ENCODE measurements at places on chromosomes 3 and 15.

- no peak for DNase-seq
These were observed 81.5 kb downstream of the MB21D2 start for GRCh38 chr3:192835818-192836815.

- no peak for DNase-seq
These were observed 31.5 kb downstream of the KLHL18 start for GRCh38 chr3:47314056-47314764.

- no peak for DNase-seq
These were observed 69.7 kb upstream of the LINGO1 start for GRCh38 chr15:77702211-77702957.

- DNase-seq: no peak
These were observed 481.7 kb upstream of the TGFBR2 start for GRCh38 chr3:30124435-30125370.

DNA sequence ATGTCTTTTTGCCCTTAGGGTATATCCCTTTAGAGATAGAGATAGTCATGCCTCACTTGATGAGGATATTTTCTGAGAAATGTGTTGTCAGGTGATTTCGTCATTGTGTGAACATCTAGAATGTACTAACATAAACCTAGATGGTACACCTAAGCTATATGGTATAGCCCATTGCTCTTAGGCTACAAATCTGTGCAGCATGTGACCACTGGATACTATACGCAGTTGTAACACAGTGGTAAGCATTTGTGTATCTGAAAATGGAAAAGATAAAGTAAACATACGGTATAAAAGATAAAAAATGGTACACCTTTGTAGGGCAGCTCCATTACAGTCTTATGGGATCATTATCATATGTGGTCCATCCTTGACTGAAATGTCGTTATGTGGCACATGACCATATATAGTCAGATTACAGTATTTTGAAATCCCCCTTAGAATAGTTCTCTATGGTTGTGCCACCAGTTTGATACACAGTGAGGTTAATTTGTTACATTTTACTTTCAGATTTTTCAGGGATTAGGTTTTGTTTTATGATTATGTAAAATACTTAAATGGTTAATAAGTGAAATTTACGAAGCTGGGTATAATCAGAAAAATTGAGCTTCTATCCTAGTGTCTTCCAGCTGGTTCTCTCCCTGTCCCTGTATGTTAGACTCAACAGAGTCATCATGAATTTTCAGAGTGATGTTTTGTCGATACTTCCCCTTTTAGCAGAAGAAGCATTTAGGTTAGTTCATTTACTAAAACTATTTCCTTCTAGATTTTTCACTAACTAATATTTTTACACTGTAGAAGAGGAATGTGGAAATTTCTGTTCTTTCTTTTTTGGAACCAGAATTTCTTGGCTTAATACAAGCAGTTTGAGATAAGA, 12.8 kb downstream of the SETD5 start:
- DNase-seq: no peak

DNA sequence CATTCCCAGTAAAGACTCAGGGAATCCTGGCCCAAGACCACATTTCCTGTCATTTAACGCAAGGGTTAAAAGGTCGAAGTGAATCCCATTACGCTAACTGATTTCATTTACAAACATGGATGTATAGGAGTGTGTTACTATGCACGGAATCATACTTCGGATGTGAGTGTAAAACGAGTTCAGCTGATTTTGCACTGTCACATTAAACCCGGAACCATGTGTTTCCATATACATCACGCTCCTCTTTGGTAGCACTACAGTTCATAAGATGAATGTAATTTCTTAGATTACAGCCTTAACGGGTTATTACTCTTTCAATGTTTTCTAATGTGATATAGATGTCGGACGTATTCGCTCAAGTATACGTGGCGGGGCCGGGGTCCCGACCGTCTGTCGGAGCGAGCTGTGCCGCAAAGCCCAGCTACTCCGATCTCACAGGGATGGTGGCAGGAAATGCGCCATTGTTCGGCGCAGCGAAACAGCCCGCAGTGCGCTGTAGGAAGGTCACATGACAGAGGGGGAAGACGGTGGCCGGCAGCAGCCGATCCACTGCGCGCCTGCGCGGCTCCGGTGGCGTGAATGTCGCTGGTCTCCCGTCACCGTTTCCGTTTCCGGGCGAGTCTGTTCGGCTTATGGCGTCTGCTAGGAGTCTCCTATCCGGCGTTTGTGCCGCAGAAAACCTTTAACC, 97.3 kb downstream of the NPAP1 start:
- no peak for DNase-seq

DNA sequence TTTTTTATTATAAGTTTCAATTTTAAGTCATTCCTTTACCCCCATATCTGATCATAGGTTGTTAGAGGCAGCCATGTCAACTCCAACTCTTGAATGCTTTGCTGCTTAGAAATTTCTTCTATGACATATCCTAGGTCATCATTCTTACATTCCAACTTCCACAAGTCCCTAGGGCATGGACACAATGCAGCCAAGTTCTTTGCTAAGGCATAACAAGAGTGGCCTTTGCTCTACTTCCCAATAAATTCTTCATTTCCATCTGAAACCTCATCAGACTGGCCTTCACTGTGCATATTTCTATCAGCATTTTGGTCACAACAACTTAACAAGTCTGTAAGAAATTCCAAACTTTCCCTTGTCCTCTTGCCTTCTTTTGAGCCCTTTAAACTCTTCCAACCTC, 28.5 kb downstream of the TRIM42 start:
- no peak for DNase-seq

DNA sequence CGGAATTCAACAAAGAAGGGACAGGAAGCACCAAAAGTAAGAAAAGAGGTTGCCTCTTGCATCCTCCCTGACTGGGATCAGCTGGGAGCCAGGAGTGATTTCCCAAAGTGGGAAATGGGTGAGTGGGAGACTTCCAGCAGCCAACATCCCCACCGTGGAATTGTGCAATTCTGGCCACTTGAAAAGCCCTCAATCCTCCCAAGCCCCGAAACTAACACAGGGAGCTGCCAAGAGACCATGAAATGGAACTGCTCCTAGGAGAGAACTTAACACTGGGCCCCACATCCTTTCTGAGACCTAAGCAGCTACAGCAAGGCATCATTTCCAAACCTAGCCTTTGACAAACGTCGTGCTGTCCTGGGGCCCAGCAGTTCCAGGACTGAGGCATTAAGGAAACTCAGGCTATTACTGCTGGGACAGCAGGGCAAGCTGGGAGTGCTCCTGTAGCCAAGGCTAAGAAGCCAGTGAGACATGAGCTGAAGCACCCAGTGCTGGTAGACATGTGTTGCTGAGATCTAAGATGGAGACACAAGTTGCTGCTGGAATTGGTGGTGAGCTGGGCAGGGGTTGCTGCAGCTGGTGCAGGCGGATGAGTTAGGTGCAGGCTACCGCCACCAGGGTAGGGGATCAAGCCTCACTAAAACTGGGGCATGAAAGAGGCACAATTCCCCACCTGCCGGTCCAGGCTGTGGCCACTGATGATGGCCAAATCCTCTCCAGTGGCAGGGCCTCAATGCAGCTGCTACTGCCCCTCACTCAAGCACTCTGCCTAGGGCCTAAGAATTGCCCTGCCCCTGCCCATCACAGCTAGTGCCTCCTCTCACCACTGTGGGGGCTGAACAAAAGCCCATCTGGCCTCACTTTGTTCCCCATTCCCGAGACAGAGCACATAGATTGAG, 43.9 kb downstream of the ALDH1A2 start:
- DNase-seq: no peak

GRCh38 chr3:109944836-109945235, 607.5 kb upstream of the DPPA4 start:
- DNase-seq: no peak

DNA sequence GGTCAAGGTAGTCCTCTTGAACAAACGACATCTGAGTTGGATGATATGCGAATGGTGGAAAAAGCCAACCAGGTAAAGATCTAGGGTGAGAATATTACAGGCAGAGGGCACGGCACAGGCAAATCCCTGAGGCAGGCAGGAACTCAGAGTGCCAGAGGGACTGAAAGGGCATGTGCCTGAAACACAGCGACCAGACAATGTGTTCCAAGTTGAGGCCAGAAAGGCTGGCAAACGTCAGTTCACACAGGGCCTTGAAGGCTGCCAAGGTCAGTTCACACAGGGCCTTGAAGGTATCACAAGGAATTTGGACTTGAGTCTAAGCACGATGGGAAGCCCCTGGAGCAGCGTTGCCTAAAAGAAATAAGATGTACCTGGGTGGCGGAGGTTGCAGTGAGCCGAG, 20.1 kb downstream of the HES1 start:
- DNase-seq: no peak

- no peak for DNase-seq
These were observed 41.7 kb upstream of the IREB2 start for GRCh38 chr15:78396186-78396814.

- DNase-seq: no peak
These were observed 65.2 kb downstream of the SLCO2A1 start for GRCh38 chr3:133964547-133964946.

- no peak for DNase-seq
These were observed 69.6 kb downstream of the PLOD2 start for GRCh38 chr3:146091397-146091796.

DNA sequence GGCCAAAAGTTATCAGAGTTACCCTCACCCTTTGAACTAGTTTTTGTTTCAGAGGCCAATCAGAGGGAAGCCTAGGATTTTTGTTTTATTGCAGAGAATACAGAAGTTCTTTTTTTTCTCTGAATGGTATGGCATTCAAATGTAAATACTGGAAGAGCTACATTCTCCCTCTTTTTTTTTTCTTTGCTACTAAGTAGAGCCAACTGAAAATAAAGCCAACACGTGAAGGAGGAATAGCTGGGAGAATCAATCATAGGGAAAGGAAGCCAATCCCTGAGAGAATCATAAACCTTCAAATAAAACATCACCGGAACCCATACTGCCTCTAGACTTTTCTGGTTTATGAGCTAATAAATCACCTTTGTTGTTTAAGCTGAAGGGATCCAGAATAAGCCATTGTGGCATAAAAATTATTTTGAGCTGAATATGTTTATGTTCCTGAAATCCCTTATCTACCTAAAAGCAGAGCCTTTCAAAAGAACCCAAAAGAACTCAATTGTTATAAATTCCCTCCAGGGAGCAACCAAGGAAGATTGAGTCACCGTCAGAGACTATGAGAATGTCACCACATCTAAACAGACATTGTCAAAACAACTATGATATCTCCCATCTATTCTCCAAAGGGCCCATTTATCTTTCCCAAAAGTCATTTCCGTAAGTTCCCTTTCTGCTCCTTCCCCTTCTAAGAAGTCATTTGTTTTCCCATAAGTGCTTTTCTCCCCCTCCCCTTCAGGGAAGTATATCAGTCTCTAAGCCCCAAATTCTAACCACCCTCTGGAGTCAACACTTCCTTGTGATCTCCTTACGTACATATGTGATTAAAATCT, 3.8 kb upstream of the ZNF280D start:
- DNase-seq: no peak

DNA sequence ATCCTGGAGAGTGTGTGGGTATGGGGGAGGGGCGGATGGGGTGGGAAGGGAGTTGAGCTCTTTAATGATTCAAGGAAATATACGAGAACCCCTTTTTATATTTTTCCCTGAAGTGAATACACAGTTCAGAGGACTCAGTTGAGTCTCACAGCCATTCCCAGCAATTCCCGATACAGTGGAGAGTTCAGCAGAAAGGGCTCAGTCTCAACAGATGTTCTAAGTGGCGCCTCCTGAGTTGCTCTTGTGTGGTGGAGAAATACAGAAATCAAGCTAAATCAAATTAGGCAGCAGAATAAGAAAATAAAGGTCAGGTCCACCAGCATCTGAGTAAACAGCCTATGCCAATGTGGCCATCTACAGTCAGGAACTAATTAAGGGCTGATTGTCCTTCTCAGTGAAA, 372.1 kb downstream of the NR2F2 start:
- no peak for DNase-seq

DNA sequence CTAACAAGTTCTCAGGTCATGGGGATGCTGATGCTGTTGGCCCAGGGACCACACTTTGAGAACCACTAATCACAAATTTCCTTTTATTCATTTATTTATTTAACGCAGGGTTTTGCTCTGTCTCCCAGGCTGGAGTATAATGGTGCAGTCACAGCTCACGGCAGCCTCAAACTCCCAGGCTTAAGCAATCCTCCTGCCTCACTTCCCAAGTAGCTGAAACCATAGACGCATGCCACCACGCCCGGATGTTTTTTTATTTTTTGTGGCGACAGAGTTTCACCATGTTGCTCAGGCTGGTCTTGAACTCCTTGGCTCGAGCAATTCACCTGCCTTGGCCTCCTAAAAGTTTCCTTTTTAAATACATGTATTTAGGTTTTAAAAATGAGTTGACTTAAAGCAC, 20.7 kb upstream of the ISLR2 start:
- DNase-seq: no peak

- DNase-seq: no peak
These were observed 89.0 kb downstream of the PPCDC start for GRCh38 chr15:75112278-75112847.

- no peak for DNase-seq
These were observed 993.2 kb downstream of the OTOL1 start for GRCh38 chr3:162489853-162490252.

DNA sequence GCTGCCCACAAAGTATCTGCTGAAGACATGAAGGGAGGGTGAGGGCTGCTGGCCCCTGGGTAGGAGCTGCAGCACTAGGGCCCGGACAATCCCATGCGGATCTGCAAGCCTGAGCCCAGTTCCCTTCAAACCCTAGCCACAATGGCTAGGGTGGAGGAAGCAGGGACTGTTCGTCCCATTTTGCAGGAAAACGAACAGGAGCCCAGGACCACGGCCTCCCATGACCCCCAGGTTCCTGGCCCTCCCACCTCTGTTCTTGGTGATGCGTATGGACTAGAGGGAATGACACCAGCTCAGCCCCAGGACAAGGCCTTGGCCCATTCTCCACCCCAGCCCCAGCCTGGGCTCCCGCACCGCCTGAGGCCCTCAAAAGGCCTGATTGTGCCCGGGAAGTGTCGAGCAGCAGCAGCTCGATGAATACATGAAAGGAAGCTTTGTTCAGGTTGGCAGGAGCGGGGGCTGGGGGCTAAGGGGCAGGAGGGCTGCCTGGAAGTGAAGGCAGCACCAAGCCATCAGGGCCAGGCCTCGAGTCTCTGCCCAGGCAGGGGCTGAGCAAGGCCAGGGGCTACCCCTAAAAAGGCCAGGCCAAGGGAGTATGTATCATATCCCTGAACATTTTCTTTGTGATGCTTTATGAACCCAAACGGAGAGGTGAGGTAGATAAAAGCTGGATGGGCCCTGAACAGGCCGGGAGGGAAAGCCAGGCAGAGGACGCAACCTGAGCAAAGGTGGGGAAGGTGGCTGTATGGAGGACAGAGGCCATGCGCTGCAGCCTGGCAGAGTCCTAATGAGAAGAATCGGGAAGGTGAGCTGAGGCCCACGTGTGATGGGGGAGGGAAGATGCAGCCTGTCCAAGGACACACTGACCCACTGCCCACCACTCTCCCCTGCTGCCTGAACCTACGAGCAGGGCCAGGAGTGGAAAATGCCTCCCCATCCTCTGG, 12.2 kb downstream of the SEMA7A start:
- no peak for DNase-seq
